NCI-H524 treated with DMSO at 0.1 percent for 48 hours (cell line): ENCODE measurements at places on chromosomes 4 and X.

DNA sequence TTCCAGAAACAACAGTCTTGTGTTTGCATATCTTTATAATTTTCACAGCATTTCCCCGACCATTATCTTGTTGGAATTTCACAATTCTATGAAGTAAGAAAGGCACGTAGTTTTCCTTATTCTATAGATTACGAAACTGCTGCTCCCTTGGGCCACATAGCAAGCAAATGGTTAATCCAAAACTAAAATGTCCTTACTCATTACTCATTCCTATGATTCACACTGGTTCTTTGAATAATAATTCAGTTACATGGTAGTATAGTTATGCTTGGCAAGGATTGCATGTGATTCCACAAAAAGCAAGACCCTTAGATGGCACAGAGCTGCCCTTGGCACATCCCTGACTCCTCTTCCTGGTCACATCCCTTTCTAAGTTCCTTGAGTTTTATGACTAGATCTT is 51.2 kb downstream of the OR13H1 start:
- DNase-seq, result no peak

DNA sequence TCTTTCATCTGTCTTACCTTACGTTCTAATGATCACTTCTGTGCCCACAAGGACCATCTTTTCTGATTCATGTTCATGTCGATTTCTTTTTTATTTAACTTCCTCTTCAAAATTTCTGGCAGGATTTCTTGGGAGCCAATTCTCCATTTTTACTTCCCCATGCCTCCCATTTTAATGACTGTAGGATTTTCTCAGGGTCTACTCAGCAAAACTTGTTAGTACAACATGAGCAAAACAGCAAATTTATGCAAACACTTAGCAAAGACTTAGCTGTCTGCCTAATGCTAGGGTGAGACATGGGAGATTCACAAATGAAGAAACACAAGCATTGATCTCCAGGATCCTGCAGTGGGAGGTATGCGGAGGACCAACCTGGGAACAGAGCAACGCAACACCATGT is 5.5 kb downstream of the CD38 start:
- no peak for DNase-seq

- DNase-seq, result no peak
Observed at GRCh38 chr4:55001538-55001937, 123.9 kb downstream of the KDR start.

DNA sequence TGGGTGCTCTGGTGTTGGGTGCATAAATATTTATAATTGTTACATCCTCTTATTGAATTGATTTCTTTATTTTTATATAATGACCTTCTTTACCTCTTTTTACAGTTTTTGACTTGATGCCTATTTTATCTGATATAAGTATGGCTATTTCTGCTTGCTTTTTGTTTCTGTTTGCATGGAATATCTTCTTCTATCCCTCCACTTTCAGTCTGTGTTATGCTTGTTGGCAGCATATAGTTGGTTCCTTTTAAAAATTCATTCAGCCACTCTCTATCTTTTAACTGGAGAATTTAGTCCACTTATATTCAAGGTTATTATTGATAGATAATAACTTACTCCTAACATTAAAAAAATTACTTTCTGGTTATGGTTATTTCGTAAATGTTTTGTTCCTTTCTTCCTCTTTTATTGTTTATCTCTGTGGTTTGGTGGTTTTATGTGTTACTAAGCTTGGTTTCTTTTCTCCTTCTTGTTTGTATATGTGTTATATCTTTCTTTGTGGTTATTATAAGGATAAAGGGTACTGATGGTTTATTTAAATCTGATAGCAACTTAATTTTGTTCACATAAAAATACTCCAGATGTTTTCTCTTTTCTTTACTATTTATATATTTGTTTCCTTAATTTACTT is 69.5 kb downstream of the IL15 start:
- no peak for DNase-seq
